ENCODE measurements at places on chromosomes 16 and 17.
A peak's percentile ranks its signal among the peaks of the same experiment; 100 is the strongest.

DNA sequence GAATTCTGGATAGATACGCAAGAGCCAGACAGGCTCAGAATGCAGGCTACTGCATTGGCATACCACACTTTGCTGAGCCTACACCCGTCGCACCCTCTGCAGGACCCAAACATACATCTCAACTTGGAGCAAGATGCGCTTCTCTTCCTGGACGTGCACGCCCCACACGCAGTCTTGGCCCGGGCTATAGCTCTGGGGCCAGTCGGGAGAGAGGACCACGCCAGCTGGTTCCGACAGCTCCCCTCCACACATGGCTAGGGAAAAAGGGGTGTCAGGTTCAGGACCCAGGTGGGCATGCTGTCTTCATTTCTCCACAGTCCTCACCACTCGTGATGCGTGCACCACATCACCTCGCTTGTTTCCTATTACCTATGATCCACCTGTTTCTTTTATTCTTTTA, 15.1 kb upstream of the CDIPT start:
- DNase-seq = no peak

DNA sequence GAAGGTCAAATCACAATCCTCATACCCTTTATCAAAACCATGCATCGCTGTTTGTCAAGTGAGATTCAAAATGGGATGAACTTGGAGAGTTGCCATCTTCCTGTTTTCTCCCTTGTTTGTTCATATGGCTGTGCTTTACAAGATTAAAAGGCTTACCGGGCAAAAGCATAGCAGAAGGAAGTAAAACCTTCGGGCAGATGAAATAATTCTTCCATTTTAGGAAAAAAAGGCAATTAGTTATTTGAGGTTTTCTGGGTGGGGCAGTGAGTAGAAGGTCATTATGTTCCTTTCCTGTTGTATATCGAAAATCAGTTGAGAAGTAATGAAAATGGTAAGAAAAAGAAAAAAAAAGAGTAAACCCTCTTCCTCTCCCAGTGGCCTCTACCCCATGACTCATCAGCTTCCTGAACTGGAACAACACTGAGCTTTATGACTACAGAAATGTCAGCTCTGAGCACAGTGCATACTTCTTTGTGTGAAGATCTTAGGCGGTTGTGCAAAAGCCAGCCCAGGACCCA, 369.2 kb downstream of the CDH13 start:
- no peak for DNase-seq

- no peak for DNase-seq
Measured at GRCh38 chr16:46859719-46860152, 24.4 kb upstream of the GPT2 start.

DNA sequence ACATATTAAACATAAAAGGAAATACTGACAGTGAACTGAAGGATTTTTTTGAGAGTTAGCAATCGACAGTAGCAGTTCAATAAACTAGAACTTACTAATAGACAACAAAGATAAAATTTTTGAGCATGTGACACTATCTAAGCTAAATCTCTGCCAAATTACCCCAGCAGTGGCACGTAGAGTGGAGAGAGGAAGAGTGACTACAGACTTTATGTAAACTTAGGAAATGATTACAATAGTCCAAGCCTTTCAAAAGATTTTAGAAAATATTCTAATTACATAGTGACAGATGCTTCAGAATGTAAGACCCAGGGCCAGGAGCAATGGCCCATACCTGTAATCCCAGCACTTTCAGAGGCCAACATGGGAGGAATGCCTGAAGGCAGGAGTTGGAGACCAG, 52.4 kb downstream of the CFDP1 start:
- DNase-seq = peak; percentile 9

DNA sequence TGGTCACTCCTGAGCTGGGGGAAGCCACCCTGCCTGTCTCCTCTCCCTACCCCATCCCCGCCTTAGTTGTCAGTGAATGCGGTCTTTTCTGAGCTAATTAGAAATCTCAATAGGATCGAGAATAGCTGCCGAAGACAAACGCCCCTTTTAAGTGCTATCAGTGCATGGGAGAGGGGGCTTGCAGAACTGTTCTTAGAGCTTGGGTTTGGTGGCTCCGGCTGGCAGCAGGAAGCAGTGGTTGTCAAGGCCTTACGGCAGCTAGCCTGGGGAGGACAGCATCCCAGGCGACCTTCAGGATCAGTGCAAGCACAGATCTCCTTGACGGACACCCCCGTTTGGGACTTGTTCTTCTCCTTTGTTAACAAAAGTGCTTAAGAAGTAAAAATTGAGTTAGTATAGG, 195.1 kb downstream of the CCDC182 start:
- DNase-seq = no peak

- no peak for DNase-seq
Measured at GRCh38 chr16:71645450-71645849, 19.5 kb downstream of the MARVELD3 start.

- DNase-seq = no peak
Measured at GRCh38 chr17:48503747-48504146, 27.1 kb downstream of the HOXB1 start.

- no peak for DNase-seq
Measured at GRCh38 chr16:23255000-23255399, 47.1 kb upstream of the SCNN1B start.

- DNase-seq = peak; percentile 59
Measured at GRCh38 chr16:48608452-48608851, 1.5 kb downstream of the N4BP1 start.

- no peak for DNase-seq
Measured at GRCh38 chr16:2770057-2770951, 6.8 kb downstream of the ELOB start.

DNA sequence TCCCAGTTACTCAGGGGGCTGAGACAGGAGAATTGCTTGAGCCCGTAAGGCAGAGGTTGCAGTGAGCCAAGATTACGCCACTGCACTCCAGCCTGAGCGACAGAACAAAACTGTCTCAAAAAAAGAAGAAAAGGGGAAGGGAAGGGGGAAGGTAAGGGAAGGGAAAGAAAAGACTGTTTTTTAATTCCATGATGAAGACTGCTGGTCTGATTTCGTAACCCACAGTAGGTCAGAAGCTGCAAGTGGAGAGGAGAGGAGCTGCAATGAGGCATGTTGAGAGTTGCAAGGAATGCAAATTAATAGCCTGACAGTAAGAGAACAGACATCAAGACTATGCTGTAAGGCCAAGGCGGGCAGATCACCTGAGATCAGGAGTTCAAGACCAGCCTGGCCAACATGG, 33.3 kb downstream of the HELZ start:
- no peak for DNase-seq

- no peak for DNase-seq
Measured at GRCh38 chr17:77196251-77196650, 55.5 kb downstream of the SEC14L1 start.

GRCh38 chr17:35953720-35954119, 10.2 kb upstream of the LYZL6 start:
- no peak for DNase-seq

GRCh38 chr17:40604327-40605080, 39.2 kb upstream of the CCR7 start:
- DNase-seq = no peak

DNA sequence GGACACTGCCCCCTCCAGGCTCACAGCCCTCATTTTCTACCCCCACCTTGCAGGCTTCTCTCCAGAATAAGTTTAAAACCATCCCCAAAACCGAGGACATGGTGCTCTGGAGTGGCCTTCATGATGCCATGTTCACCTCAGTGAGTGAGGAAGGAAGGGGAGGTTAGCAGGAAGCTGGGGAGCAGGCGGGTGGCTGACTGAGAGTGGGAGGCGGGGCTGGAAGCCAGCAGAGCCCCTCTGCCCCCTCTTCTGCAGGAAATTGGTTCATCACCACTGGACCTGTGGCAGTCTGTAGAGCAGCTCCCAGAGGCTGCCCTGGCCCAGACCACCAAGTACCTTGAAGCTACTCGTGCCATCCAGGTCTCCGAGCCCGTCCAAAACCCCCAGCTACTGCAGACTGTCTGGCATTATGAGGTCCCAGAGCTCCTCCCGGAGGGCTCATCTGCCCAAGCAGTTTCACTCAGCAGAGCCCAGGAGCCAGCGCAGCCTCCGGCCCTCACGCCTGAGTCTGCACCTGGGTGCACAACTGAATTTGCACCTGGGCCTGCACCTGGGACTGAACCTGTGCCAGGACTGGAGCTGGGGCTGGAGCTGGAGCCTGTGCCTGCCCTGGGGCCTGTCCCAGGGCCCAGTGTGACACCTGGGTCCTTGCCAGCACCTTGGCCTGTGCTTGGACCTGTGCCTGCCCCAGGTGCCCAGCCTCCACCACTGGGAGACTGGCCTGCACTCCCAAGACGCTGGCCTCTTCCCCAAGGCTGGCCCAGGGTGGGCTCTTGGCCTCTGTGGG, 19.0 kb downstream of the C16orf96 start:
- no peak for DNase-seq

- DNase-seq = no peak
Measured at GRCh38 chr16:86508947-86509758, 1.2 kb upstream of the FOXF1 start.

GRCh38 chr16:2689968-2690801, 7.9 kb downstream of the KCTD5 start:
- DNase-seq = no peak

- DNase-seq = no peak
Measured at GRCh38 chr17:43856141-43856540, 9.2 kb downstream of the CD300LG start.

- DNase-seq = no peak
Measured at GRCh38 chr16:77271532-77272426, 72.6 kb downstream of the SYCE1L start.

DNA sequence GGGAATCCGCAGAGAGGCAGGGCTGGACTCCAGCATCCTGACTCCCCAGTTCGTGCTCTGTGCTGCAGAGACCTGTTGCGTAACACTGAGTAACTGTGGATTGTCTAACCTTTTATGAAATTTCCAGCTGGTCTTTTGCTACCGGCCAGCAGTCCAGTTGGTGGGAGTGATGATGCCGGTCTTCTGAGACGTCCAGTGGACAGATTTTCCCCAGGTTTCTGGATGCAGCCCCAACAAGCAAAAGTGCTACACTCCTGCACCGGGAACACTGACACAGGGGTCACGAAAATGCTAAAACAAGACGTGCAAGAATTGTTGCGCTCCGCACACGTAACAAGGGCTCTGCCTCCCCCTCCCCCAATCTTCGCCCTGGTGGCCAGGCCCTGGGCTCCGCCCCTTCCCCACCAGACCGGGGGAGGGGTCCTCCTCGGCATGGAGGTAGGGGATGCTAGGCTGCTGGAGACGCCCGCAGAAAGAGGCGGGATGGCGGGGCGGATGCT, 701 bp upstream of the MRC2 start:
- no peak for DNase-seq

DNA sequence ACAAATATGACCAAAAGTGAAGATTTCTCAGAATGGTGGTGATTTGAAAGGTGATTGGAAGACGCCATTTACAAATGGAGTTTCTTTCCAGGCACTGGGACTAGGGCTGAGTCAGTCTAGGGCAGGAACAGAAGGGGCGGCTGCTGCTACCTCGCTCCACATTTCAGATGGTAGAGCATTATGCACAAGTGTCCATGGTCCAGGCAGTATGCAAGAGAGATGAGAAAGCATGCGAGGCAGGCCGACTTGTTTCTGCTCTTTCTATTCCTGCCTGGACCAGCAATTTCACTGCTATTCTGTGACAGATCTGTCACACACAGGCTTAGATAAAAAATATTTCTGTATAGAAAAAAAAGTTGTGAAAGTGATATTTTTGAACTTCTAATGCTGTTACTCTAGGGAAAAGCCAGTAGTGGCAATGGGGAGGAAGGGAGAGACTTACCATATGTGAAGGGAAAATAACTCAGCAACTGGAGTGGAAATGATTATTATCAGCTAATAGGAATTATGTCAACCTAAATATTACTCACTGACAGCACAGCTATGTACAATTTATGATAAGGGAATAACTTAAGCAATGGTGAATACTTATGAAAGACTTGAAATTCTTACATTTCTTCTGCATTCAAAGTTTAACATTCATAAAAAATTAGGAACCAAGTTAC, 134.7 kb upstream of the NETO2 start:
- DNase-seq = no peak

- DNase-seq = no peak
Measured at GRCh38 chr16:50469744-50470321, 78.4 kb upstream of the NKD1 start.

DNA sequence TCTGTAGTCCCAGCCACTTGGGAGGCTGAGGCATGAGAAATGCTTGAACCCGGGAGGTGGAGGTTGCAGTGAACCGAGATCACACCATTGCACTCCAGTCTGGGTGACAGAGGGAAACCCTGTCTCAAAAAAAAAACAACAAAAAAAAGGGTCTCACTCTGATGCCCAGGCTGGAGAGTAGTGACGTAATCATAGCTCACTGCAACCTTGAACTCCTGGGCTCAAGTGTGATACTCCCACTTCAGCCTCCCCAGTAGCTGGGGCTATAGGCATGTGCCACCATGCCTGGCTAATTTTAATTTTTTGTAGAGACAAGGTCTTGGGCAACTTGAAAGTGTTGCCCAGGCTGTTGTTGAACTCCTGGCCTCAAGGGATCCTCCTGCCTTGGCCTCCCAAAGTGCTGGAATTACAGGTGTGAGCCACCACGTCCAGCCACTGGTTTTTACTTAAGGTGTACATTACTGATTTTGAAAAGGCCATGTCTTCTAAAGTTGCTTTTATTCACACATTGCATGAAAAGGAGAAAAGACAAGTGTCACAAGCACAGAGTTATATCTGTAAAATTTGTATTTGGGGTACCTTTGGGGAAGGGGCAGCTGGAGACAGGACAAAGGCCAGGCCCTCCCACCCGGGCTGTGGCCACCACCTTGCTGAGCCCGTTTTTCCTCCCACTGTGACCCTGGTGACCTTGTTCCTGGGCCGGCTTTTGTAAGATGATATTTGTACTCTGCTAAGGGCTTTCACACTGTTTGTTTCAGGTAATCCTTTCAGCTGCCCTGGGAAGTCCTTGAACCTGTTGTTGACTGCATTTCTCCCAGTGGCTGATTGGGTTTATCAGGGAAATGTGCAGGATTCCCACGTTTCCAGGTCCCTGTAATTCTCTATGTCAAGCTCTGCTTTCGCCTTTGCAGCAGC, 11.5 kb downstream of the GPT2 start:
- no peak for DNase-seq

DNA sequence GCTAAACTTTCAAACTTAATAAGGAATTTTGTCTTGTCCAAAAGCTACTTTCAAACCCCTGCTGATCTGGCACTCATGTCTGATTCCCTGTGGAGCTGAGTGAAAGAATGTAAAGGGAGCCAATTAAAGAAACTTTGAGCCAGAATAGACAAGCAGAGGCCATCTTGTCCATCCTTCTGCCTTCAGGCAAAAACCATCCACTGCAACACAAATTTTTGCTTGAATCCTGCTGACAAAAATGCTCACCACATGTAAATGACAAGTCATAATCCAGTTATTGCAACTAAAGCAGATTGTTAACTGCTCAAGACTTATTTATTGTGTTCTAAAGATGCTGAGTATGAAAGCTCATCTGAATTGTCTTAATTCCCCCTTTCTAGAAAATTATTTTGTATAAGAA, 124.0 kb upstream of the HLF start:
- DNase-seq = no peak

DNA sequence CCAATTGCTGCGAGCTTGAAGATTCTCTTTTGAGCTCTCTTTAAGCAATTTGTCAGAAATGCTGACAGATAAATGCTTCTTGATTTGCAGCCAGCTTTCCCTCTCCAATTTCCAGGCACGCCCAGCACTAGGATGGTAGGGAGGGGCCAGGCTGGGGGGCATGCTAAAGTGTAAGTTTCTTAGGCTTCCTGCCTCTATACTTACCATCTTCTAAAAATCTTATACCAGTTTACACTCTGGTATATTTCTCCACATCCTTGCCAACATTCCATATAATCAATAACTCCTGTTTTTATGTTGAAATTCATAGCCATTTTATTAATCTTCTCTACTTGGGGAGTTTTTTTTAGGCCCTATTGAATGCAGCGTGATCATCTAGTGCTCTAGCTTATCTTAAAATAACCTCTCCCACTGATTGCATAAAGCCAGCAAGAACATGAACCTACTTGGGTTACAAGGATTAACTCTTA, 17.5 kb downstream of the ACSF2 start:
- no peak for DNase-seq

Measured in CD4-positive, alpha-beta T cell treated with Interleukin-6 at 100 ng/mL for 8 hours (primary cell).